Fibroblast of skin of right quadriceps (primary cell): ENCODE measurements at places on chromosomes 5 and 9.

DNA sequence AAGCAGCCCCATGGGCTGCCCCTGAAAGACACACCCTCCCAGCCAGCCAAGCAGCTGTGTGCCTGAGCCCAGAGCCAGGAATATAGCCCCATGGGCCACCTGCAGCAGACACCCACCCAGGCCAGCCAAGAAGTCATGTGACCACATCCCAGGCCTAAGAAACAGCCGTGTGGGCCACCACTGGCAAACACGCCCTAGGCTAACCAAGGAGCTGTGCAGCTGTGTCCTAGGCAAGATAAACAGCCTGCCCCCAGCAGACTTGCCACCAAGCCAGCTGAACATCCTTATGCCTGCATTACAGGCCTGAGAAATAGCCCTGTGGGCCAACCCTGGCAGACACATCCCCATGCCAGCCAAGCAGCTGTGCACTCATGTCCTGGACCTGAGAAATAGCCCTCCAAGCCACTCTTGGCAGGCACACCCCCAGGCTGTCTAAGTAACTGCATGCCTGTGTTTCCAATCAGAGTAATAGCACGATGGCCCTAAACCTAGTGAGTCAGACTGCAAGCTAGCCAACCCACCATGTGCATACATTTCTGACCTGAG lies 143.0 kb downstream of the ADAMTS6 start:
- DNase-seq = no peak

DNA sequence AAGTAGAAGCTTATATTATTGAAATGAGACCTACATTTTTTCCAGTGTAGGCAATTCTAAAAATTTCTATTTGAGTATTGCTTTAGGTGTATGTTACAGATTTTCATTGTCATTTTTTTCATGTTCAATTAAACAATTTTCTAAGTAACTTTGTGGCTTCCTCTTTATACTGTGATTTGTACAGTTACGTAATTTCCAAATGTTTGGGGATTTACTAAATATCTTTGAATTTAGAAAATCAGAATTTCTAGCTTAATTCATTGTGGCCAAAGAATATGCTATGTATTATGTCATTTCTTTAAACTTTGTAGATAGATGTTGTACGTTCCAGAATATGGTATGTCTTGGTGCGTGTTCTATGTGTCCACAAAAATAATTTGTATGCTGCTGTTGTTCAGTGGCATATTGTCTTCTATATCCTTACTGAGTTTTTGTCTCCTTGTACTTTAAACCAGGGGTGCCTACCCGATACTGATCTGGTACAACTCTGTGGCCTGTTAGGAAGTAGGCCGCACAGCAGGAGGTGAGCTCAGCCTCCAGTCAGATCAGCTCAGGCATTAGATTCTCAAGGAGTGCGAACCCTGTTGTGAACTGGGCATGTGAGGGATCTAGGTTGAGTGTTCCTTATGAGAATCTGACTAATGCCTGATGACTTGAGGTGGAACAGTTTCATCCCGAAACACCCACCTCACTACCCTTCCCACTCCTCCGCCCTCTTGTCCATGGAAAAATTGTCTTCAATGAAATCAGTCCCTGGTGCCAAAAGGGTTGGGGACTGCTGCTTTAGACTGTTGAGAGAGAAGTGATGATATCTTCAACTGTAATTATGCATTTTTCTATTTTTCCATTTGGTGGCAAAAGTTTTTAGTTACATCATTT lies 63.5 kb downstream of the UBE2R2 start:
- no peak for DNase-seq

- DNase-seq = no peak
These were observed 206.4 kb downstream of the ENC1 start for GRCh38 chr5:74433896-74434829.

- no peak for DNase-seq
These were observed 18.0 kb downstream of the IL9 start for GRCh38 chr5:135877570-135878155.

DNA sequence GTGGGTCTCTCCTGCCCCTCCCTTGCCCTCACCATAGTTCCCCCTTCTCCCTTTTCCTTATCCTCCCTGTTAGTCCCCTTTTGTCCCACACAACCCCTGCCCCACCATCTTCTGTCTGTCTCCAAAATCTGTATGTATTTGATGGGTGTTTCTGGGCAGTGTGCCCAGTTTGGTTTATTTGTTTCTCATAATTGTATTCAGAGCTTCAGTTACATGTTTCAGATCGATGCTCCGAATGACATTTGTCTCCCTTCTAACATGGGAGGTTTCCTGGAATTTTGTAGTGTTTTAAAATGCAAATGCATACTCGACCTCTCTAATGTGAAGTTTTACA lies 22.2 kb downstream of the FBXL7 start:
- DNase-seq = peak; percentile 33

DNA sequence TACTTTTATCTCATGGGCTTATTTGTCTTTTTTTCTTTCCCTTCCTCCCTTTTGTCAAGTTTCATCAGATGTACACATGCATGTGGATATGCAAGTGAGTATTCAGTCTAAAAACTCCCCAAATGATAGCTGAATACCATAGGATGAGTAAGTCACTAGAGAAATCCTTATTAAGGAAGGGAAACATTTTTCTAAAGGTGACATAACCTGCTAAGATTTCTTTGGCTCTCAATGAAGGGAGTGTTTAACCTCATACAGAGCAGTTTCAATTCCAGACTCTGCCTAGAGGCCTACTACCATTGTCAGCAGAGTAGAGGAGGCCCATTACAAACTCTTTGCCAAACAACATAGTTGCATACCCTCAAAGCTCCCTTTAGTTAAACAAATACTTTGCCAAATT lies 192.4 kb downstream of the ARHGEF28 start:
- DNase-seq = peak; percentile 80

GRCh38 chr5:80835128-80835527 lies 125.0 kb upstream of the RASGRF2 start:
- no peak for DNase-seq

DNA sequence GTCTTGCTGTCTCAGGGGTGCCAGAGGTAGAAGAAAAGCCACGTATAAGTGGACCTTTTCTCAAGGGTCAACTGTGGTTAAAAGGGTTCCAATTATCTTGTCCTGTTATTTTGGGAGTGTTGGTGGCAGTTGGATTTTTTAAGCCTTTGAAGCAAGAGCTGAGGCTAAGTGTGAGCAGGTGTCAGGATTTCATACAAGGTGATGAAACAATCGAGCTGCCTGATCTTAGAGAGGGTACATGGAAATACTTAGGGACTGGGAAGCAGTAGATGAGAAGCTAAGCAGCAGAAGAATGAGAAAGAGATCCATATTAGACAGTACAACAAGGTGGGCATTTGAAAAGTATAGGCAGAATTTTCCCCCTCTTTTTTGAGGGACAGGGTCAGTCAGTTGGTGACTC lies 23.6 kb downstream of the FOCAD start:
- no peak for DNase-seq

- DNase-seq = no peak
These were observed 60.9 kb downstream of the CDKN2A start for GRCh38 chr9:21933281-21933680.

GRCh38 chr5:138360941-138361452 lies 8.5 kb downstream of the KDM3B start:
- DNase-seq = no peak

GRCh38 chr9:128771094-128771721 lies 519 bp downstream of the ZER1 start:
- peak; percentile 5 for DNase-seq

GRCh38 chr5:66306105-66306843 lies 162.2 kb downstream of the SREK1 start:
- DNase-seq = peak; percentile 64

- DNase-seq = peak; percentile 87
These were observed 139.8 kb downstream of the MPDZ start for GRCh38 chr9:13139641-13140171.

GRCh38 chr5:2254880-2255750 lies 372.4 kb upstream of the IRX4 start:
- no peak for DNase-seq

- DNase-seq = peak; percentile 92
These were observed 639.0 kb downstream of the CCDC171 start for GRCh38 chr9:16191691-16192402.

- DNase-seq = peak; percentile 40
These were observed 109.1 kb upstream of the PTGER4 start for GRCh38 chr5:40570408-40571129.

- DNase-seq = peak; percentile 8
These were observed 243.9 kb upstream of the SLC30A5 start for GRCh38 chr5:68849906-68850305.

GRCh38 chr5:142684508-142685041 lies 1.3 kb downstream of the FGF1 start:
- DNase-seq = no peak

DNA sequence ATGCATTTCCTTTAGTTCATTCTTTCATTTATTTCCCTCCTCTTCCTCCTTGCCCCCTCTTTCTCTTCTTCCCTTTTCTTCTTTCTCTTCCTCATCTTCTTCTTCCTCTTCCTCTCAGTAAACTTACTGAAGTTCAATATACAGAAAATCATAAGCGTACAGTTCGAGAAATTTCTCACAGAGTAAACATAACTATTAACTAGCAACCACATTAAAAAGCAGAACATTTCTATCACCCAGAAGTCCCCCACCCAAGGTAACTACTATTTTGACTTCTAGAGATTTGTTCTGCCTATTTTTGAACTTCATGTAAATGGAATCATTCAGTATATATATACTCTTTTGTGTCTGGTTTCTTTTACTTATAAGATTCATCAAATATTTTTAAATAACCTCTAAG lies 48.2 kb downstream of the TNFAIP8 start:
- no peak for DNase-seq

- no peak for DNase-seq
These were observed 95.0 kb downstream of the CFAP90 start for GRCh38 chr5:7755958-7756357.

DNA sequence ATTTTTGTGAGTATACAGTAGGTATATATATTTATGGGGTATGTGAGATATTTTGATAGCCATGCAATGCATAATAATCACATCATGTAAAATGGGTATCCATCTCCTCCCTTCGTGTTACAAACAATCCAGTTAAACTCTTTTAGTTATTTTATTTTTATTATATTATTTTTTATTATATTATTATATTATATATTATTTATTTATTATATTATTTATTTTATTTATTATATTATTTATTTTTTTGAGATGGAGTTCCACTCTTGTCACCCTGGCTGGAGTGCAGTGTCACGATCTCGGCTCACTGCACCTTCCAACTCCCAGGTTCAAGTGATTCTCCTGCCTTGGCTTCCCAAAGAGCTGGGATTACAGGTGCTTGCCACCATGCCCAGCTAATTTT lies 138.6 kb downstream of the WDR70 start:
- DNase-seq = no peak

DNA sequence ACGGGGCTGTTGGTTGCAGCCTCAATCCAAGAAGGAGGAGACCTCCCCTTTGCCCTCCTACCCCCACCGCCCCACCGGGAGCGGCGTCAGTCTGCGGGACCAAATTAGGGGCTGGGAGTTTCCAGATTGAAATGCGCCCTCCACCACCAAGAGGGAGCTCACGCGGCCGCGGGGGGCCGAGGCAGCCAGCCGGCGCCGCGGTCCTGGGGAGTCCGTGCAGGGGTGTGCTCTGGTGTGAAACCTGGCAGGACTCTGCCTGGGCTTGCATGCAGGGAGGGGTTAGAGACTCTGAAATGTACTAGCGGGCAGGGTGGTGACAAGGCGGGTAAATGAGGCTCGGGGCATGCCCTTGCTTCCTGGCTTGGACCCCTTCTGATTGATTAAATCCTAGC lies 989 bp upstream of the FBN2 start:
- peak; percentile 40 for DNase-seq

DNA sequence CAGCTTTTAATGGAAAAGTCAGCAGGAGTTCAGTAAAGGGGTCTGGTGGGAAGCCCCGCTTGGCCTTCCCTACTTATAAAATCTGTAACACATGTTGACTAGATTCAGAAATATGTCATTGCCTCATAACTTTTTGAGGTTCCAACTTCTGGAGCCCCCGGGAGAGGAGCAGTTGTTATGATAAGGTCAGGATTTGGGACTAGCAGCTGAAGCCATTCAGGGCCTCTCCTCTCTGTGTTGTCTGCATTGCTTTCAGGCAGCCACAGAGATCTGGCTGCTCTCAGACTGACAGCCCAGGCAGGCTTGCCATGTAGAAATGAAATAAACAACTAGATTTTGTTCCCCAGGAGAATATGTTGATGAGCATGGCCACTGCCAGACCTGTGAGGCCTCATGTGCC lies 167.1 kb downstream of the RFK start:
- no peak for DNase-seq

- DNase-seq = no peak
These were observed 144.2 kb upstream of the RAI14 start for GRCh38 chr5:34511915-34512314.

DNA sequence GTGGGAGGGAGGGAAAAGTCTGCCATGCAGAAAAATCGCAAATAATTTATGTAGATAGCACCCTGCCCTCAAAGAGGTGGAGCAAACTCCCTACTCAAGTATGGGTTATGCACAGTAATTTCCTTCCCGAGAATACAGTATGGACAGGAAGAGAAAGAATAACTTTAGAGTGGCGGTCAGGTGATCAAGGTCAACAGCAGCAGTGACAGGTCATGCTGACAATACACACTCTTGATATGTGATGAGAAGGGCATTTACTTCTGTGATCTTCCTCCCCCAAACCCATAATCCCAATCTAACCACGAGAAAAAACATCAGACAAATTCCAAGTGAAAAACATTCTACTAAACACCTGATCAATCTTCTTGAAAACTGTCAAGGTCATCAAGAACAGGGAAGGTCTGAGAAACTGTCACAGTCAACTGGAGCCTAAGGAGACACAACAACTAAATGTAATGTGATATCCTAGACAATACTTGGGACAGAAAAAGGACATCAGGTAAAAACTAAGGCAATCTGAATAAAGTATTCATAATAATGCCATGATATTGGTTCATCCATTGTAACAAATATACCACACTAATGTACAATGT lies 11.7 kb downstream of the BICD2 start:
- DNase-seq = no peak

DNA sequence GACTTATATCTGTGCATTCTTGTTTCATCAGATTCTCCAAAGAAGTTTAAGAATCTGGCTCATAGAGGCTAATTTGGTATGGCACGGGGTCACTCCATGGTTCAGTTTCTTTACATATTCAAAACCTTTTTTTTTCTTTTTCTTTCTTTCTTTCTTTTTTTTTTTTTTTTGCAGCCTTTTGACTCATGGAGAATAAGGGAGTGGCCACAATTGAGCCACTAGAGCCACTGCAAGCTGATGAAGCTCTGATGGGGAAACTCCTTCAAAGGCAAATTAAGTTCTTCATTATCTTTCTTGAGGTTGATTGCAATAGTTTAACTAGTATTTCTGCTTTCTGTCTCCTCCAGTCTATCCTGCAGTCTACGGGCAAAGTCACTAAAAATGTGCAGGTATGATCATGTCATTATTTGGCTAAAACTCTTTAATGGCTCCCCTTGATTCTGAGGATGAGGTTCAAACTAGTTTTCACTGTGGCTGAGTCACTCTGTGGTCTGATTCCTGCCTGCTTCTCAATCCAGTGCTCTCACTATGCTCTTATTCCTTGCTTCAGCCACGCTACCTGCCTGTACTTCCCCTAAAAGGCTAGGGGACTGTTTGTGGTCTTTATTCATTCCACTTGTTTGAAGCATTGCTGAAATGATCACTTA lies 93.5 kb upstream of the RIOK2 start:
- DNase-seq = no peak
